Stimulated activated CD4-positive, alpha-beta T cell treated with anti-CD3 and anti-CD28 coated beads, TNF-alpha, amount 100 ng/mL, for 4 hours (primary cell): ENCODE measurements at places on chromosomes 1 and 21.
A peak's percentile ranks its signal among the peaks of the same experiment; 100 is the strongest.

DNA sequence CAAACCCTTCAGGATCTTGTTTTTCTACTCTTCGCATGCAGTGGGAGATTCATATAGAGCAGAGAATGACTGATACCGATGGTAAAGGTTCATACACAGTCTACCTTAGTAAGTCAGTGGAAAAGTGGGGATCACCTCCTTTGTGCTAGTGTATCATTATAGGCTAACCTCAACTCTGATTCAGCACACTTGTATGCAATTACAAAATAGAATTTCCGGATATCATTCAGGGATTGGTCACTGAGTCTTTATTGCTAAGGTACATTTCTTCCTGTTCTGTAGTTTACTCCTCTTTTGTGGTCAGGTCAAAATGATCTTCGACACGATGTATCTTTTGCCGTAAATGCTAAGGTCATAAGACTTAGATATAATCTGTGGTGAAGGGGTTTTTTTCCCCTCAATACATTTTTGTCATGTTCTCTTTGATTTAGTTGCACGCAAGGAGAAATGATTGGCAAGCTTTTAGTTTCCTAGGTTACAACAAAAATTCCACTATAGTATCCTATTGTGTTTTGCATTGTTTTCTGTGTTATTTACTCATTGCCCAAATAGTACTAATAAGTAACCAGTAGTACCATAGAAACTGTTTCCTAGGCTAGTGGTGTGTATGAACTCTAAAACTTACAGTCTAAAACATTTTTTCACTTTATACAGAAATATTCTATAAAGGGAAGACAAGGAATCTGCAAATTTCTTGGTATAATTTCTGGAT, 35.7 kb upstream of the PLA2G4A start:
- no peak for DNase-seq

GRCh38 chr1:39639305-39640130, at the start of gene HEYL:
Gene HEYL (minus strand): TSS chr1:39639643. CDS start chr1:39639625, 18 bp downstream.
- peak; percentile 73 for DNase-seq

GRCh38 chr21:26153758-26154157, 16.8 kb downstream of the APP start:
- no peak for DNase-seq

DNA sequence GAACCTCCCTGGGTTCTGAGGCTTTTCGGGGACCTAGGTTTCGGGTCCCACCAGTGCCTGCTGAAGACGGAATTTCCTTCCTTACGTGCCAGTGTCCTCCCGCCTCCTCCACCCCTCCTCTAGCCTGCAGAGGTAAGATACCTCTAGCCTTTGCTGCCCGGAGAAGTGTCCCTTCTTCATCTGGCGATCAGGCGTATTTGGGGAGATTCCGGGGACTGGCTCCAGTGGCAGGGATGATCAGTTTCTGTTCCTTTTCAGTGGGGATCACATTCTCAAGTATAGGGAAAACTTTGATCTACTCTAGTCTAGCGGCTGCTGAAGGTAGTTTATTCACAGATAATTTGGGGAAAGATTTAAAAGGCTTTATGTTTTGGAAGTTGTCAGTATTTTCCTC, 674 bp downstream of the CEP350 start:
- no peak for DNase-seq

DNA sequence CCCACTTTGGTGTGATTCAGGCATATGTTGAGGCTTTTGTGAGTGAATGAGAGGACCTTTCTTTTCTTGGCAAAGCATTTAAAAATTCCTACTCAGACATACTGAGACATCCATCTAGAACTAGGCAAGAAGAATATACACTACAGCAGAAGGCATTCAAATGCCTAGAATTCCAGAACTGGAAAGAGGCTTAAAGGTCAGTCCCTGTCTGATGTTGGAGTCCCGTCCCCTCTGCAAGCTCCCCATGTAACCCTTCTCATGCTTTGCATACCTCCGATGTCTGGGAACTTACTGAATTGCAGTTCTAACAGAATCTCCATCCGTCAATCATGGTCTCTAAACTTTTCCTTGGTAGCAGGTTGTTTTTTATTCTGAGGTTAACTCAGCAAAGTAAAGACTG, 152.9 kb downstream of the ATP6V1G3 start:
- DNase-seq = no peak

- no peak for DNase-seq
These were observed 3.2 kb downstream of the SERINC2 start for GRCh38 chr1:31416101-31416736.

- no peak for DNase-seq
These were observed 66.8 kb downstream of the SERINC2 start for GRCh38 chr1:31479811-31480210.
